AG08395 (cell line): ENCODE measurements at places on chromosomes 7 and 10.

- DNase-seq: no peak
These were observed 1.3 kb downstream of the PTPRZ1 start for GRCh38 chr7:121874298-121874697.

DNA sequence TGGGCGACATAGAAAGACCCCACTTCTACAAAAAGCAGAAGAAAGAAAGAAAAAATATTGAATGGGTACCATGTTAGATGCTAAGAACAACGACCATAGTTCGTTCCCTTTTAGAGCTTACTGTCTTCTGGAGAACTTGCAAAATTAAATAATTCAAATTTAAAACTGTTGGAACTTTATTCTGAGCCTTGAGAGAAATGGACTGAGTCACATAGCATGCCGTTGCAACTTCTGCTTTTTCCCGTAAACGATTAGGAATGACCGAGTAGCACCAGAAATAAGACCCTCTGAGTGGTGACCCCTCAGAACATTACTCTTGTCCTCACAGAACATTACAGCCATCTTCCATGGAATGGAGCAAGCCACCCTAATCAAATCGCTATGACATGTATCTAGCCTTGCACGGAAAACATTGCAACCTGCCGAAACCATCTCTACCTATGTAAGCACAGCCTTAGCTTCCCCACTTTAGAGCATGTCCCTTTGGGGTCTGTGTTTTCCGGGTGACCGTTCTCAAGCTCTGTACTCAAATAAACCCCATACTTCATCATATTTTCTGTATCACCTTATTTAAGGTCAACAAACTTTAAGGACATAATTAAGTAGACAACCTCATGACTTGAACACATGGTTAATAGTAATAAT, 179.1 kb downstream of the PRKCQ start:
- no peak for DNase-seq

DNA sequence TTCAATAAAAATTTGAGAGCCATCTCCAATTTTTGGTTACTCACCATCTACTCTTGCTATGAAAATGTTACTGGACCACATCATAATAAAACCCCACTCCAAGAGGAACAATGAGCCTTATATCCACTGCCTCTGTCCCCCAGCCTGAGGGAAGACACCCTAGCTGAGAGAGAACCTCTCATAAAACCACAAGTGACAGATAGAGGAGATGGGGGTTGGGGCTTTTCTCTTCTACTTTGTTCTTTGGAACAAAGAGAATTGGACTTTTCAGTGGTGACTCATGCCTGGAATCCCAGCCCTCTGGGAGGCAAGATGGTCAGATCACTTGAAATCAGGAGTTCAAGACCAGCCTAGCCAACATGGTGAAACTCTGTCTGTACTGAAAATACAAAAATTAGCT, 27.6 kb upstream of the TAS2R16 start:
- DNase-seq: no peak

GRCh38 chr7:2572101-2572842, 13.5 kb downstream of the IQCE start:
- no peak for DNase-seq

GRCh38 chr7:15584575-15584974, 22.8 kb upstream of the AGMO start:
- no peak for DNase-seq

DNA sequence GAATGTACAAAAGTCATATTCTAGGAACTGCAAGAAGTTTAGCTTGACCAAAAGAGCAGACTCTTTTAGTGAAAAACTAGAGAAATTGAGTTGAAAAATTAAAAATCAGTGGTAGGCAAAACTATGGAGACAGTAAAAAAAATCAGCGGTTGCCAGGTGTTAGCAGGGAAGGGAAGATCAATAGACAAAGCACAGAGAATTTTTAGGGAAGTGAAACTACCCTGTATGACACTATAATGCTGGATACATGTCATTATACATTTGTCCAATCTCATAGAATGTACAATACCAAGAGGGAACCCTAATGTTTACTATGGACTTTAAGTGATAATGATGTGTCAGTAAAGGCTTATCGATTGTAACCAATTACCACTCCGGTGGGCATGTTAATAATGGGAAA, 761.9 kb downstream of the MAGI2 start:
- no peak for DNase-seq

GRCh38 chr10:58952162-58952601, 224.3 kb upstream of the PHYHIPL start:
- DNase-seq: peak; percentile 21

GRCh38 chr7:50210706-50211115, 93.8 kb upstream of the IKZF1 start:
- no peak for DNase-seq

GRCh38 chr7:106618480-106618879, 42.5 kb downstream of the CCDC71L start:
- peak; percentile 24 for DNase-seq

- peak; percentile 75 for DNase-seq
These were observed at the start of gene COL13A1 for GRCh38 chr10:69801434-69802315. TSS of gene COL13A1 (plus strand) at chr10:69801906. CDS start at chr10:69802424, 518 bp downstream.

GRCh38 chr10:46234026-46234425, 52.8 kb upstream of the ANTXRL start:
- DNase-seq: no peak

GRCh38 chr7:1301054-1301881, 68.6 kb downstream of the UNCX start:
- no peak for DNase-seq

- DNase-seq: no peak
These were observed 203.1 kb upstream of the PDE1C start for GRCh38 chr7:32273297-32273696.

GRCh38 chr7:42227541-42227935, 9.5 kb downstream of the GLI3 start:
- DNase-seq: no peak

DNA sequence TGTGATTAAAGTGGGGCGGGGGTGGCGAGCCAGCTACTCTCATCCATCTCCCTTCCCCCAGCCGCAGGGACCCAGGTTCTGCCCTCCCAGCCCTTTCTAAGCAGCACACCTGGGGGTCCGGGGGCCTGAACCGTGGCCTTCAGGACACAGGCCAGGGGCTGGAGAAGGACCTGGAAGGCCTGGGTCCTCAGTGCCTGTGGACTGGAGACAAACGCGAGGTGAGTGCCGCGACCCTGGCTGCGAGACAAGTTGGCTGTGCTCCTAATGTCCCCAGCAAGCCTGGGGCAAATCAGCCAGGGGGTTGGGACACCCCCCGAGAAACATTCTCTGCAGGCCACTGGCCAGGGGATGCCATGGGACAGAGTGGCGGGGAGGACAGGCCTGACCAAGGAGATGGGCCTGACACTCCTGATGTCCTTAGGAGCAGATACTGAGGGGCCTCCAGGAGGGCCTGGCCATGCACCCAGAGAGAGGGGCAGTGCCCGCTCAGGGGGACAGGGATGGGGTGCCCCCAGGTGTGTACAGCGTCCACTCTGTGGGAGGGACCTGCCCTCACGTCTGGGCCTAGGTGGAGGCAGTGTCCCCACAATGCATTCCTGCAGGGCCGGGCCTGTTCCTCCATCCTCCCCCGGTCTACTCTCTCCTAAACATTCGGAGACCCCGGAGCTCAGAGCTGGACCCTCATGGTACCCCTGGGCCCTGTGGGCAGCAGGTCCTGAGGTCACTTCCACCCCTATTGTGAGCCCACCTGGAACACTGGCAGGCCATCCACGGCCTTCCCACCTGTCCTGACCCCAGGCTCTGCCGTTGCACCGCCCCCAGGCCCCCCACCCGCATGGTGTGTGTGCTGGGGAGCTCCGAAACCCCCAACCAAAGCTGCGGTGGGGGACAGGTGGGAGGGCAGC, 13.1 kb downstream of the BRAT1 start:
- peak; percentile 2 for DNase-seq

GRCh38 chr10:44195112-44196007, 189.5 kb downstream of the CXCL12 start:
- DNase-seq: peak; percentile 92

GRCh38 chr7:112206991-112207592, 597 bp downstream of the ZNF277 start:
- peak; percentile 14 for DNase-seq

DNA sequence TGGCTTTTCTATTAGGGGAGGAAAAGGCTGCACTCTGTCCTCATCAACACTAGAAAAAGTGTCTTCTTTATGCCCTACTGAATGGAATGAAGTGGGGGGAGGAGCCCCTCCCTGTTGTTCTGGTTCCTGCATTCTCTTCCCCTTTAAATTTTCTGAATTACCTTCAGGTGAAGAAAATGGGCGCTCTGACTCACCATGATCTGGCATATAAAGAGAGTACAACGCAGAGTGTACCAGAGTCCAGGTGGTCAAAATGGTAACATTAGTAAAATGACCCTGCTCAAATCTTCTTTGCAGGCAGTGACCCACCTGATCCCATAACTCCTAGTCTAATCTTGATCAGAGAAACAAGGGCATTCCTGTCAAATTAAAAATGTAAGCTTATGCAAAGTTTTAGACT, 80.7 kb downstream of the THSD7A start:
- DNase-seq: no peak

GRCh38 chr7:47215049-47215448, 366.9 kb downstream of the TNS3 start:
- no peak for DNase-seq

GRCh38 chr7:29416938-29417305, 146.7 kb upstream of the PRR15 start:
- DNase-seq: no peak

GRCh38 chr10:131979821-131980270, 1.9 kb downstream of the BNIP3 start:
- DNase-seq: peak; percentile 33

DNA sequence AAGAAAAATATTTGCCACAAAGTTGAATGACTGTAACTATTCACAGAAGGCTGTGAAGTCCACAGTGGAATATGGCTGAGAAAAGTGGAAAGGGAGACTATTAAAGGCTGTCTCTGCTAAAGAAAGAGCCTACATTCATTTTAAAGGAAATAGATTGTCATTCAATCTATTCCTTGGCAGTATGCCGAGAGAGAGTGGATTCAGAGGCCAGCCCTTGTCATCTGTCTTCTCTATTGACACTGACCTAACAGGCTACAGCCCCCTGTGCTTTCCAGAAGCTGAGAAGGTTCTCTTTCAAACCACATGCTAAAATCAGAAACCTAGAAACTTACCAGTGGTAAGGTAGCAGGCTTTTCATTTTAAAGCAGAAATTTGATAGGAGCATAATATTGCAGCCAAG, 12.1 kb downstream of the ODAD2 start:
- no peak for DNase-seq

- DNase-seq: no peak
These were observed 132.1 kb downstream of the CCDC3 start for GRCh38 chr10:12869427-12869826.

DNA sequence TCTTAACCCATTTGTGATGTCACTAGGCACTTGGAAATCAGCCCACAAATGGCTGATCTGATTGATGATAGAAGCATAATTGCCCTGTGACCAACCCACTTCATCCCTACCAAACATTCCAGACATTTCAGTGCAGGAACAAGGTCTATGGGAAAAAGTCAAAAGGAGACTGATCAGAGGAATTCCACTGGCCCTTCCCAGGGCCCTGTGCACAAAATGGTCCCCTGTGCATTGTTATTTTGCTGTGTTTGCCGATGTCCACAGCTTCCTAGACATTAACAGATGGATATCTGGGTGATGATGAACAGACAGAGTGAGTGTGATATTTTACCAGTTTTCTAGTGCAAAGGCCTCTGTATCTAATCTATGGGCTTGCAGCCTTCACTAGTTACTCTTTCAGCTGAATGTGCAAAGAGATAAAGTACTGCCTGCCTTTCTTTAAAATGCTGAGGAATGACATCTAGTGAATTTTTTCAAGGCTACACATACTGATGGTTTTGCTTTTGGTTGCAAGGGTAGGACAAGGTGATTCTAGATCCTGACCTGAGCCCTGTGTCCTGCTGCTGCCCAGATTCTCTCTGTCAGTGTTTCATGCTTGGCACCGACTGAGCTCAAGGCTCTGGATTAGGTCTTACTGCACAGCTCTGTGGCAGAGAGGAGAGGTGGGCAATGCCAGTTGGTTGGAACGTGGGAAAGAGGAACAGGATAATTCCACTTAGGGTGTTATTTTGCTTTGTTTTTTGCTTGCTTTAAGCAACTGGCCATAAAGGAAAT, 55.4 kb downstream of the CALD1 start:
- DNase-seq: peak; percentile 48

DNA sequence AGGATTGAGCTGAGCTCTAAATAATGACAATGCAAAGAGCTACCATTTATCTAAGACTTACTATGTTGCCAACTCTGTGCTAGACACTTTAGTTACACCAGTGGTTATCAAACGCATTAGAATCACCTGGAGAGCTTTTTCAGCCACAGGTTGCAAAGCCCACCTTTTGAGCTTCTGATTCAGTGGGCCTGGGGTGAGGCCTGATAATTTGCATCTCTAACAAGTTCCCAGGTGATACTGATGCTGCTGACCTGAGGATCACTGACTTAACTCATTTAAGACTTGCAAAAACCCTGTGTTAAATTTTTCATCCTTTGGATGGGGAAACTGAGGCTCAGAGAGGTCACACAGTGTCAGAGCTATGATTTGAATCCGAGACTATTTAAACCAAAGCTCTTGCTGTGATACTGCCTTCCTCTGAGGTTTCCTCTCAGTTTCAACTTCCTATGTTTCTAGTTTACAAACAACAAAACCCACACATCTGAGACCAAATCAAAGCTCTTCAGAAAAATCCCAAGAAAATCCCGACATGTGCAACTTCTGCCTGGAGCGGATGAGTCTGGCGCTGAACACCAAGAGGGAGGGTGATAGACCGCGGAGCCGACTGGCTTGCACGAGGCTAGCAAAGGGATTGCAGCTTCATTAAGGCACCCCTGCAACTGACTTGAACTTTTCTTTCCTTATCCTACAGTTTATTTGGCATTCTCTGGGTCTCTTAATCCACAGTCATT, 124.9 kb downstream of the CYP26A1 start:
- peak; percentile 70 for DNase-seq

DNA sequence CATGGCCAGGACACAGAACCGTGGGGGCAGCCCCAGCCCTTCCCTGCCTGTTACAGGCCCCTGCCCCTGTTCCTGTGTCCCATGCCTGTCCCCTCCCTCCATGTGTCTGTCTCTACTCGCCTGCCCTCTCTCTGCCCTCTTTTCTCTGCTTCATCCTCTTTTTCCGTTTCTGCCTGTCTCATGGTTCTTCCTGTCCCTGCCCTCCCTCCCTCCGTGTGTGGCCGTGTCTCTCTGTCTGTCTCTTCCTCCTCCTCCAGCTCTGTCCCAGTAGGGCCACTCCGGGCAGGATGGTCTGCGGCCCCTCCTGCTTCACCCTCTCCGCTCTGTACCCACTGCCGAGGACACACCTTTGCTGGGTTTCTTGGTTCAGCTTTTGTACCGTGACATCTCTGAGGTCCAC, 137.4 kb downstream of the FAM53B start:
- no peak for DNase-seq

DNA sequence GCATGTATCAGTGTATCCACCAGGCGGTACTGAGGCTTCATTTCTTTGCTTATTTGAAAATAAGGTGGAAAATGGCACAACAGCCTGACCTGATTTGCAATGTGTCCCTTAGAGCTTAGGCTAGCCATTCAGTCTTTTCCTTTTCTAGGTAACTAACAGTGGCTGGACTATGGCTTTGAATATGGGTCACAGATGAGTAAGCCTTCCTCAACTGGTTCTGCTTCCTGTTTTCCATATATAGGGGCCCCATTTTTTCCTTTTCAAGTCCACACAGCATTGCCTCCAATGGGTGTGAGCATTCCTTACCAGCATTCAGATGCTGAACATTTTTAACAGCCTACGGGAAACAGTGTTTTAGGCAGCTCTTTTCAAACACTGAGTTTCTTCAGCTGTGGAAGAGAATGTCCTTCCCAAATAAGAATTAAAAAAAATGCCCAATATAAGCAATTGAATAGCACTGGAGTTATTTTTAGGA, 3.9 kb upstream of the ITGB1 start:
- peak; percentile 58 for DNase-seq
